Stimulated activated CD8-positive, alpha-beta memory T cell treated with anti-CD3 and anti-CD28 coated beads, Interleukin-4, amount 100 ng/mL, for 24 hours (primary cell): ENCODE measurements at places on chromosomes 4 and X.

- DNase-seq: no peak
These were observed 233.9 kb upstream of the CXXC4 start for GRCh38 chr4:104728380-104729122.

DNA sequence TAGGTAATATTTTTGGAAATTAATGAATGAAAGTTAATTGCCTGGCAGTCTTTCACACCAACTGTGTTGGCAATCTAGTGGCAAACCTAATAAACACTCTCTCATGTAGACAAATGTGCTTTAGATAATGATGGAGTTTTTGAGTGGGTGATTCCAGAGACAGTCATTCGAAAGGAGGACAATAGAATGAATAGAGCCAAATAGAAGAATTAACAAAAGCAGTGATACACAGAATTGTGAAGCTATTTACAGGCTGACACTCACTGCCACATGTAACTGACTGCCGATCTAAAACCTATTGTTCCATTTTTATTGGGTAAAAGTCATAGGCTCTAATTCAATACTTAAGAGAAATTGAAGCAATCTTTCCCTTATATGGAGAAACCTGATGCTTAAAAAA lies 338.5 kb downstream of the PCDH7 start:
- no peak for DNase-seq

DNA sequence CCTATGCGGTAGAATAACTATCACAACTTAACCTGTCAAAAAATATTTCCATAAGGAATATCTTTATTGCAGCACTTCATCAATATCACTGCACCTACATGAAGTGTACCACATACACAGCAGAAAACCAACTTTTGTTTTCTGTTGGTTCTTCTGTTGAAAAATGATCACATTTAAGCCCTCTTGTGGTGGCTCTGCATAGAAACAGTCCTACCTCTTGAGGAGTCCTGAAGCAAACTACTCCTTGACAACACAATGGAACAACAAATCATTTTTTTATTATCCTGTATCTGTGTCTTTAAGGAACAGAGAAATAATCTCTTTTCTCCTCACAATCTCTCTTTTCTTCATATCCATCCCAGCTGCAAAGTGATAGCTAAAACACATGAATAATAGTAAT lies 39.8 kb upstream of the ATOH1 start:
- DNase-seq: no peak

DNA sequence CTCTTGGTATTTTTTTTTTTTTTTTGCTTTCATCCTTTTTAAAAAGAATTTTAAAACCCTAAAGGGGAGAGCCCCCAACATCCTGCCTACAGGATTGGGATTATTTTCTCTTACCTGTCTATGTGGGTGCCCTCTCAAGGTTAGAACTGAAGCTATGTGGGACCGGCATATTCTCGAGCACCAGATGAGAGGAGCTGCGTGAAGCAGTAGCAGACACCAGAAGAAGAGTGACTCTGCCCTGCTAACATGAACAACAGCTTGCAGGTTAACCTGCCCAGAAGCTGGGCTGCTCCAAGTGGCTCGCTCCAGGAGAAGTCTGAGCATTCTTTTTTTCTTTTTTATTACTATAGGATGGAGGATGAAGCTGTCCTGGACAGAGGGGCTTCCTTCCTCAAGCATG lies 102.6 kb upstream of the SLC4A4 start:
- DNase-seq: no peak

DNA sequence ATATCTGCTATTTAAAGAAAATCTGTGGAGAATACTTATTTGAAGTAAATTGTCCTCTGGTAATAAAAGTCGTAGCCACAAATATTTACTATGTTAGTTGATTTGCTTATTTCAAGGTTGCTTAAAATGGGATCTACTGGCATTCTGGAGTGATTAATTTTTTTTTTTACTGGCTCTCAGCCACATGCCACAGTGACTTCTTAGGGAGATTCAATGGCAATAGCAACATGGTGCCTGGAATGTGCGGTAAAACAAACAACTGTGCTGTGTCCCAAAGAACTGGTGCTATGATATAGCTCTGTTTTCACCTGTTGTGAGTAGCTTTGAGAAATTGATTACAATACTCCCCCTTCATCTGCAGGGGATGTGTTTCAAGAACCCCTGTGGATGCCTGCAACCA lies 324.3 kb downstream of the GPAT3 start:
- DNase-seq: no peak

DNA sequence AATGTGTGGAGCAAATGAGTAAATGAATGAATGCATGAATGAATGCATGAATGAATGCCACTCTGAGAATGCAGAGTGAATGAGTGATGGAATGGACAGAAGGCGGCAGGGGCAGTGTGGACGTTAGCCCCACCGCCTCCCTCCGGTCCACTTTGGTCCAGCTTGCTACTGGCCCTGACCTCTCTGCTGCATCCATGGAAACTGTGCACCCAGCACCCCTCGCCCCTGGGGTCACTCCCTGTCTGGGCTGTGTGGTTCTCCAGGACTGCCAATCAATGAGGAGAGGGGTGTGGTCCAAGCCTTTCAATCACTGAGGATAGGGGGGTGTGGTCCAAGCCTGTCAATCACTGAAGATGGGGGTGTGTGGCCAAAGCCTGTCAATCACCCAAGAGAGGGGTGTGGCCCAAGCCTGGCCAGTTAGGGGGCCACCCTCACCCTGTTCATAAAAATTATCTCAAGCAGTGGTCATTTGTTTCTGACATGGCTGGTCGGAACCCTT lies 39.2 kb upstream of the ASMTL start:
- DNase-seq: peak; percentile 37

DNA sequence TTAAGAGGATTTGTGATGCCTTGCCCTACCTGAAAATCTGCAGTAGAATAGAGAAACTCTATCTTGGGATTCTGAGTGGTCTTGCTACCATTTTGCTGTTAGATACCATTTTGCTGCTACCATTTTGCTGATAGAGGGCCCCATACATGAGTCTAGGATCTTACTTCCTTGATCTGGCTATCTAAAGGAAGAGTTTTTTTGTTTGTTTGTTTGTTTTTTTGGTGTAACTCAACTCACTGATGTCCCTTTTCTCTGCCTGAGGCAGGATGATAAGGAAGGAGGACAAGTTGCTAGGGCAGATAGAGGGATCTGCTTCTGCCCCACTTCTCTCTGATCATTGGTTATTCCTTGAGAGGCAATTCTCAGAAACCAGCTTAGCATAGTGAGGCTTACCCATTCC lies 31.0 kb downstream of the XK start:
- DNase-seq: no peak

- DNase-seq: peak; percentile 41
These were observed 578 bp downstream of the DCUN1D4 start for GRCh38 chr4:51843309-51844152.

GRCh38 chr4:147175460-147176025 lies 229.9 kb upstream of the TTC29 start:
- DNase-seq: no peak

- peak; percentile 8 for DNase-seq
These were observed 83.9 kb upstream of the SPANXB1 start for GRCh38 chrX:140918398-140919038.

- no peak for DNase-seq
These were observed 232.4 kb downstream of the DCTD start for GRCh38 chr4:182684796-182685195.

- no peak for DNase-seq
These were observed 314.3 kb upstream of the CLNK start for GRCh38 chr4:10998846-10999245.

- no peak for DNase-seq
These were observed 48.8 kb upstream of the HHIP start for GRCh38 chr4:144597171-144597570.

GRCh38 chr4:52376132-52376704 lies 282.9 kb downstream of the USP46 start:
- no peak for DNase-seq

GRCh38 chrX:109732017-109732801 lies 848 bp downstream of the ACSL4 start:
- peak; percentile 7 for DNase-seq

DNA sequence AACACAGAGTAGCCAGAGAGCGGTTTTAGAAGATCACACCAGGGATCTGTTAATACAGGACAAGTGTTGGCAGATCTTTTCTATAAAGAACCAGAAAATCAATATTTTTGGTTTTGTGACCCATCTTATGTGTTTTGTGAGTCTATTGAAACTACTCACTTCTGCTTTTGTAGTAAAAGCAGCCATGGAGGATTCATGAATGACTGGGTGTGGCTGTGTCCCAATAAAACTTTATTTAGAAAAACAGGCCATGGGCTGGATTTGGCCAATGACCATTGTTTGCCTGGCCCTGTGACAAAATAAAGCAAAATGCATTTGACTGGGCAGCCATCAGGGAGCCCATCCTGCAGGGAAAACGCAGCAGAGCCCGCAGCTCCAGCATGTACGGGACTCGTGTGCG lies 99.9 kb upstream of the ADRA2C start:
- DNase-seq: no peak

DNA sequence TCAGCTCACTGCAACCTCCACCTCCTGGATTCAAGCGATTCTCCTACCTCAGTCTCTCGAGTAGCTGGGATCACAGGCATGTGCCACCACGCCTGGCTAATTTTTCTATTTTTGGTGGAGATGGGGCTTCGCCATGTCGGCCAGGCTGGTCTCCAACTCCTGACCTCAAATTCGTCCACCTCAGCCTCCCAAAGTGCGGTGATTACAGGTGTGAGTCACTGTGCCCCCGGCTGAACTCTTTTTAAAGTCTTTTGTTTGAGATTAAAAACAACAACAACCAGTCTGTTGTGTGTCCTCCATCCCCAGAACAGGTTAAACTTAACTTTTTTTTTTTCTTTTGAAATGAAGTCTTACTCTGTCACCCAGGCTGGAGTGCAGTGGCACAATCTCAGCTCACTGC lies 36.3 kb upstream of the RBPJ start:
- DNase-seq: no peak

DNA sequence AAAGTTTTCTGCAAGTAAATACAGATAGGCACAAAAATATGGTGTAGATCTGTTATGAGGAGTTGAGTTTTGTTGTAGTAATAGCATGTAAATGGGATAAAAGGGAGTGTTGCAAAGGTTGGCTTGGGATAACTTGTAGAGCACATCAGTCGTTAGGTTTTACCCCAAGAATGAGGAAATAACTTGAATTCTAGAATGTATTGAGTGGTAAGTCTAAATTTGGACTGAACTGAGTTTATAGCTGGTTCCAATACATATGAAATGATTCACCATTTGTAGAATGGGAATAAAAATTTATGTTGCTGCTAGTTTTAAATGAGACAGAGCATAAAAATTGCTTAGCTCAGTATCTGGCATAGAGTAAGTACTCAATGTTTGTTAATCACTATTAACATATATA lies 719.2 kb downstream of the FSTL5 start:
- DNase-seq: no peak

- DNase-seq: no peak
These were observed 91.3 kb downstream of the PPP1R2C start for GRCh38 chrX:42686706-42687105.

DNA sequence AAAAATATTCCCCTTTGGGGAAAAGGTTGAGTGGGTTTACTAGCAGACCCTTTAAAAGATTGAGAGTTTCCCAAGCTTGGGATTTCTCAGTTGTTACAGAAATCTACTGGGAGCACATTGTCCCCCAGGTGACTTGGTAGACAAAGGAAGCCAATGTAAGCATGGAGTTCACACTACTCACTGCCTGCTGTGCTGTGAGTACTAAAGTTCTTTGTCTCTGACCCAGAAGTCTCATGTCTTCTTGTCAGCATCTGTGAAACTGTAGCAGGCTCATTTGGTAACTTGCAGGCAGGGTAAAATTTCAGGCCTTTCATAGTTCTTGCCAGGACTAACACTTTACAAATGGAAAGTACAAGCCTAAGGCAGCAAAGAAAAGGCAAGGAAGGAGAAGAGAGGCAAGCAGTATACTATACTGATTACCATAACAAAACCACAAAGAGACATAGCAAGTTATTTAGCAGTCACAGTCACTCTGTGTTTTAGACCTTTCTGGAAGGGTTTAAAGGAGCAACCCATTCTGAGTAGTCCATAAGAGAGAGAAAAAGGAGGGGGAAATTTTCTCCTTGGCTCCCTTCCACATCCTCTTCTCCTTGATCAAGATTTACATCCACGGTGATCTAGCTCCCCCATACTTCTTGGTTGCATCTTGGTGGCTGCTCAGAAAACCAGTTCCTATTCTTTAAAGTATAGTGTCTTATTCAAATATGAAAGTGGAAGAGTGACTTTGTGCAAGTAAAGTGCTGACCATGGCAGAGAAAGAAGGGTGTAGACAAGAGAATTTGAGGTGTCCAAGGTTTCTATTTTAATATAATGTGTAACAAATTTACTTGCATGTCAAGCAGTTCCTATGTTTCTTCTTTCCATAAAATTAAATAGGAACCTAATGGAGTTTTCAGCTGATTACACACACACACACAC lies 160.0 kb upstream of the PDE5A start:
- no peak for DNase-seq

DNA sequence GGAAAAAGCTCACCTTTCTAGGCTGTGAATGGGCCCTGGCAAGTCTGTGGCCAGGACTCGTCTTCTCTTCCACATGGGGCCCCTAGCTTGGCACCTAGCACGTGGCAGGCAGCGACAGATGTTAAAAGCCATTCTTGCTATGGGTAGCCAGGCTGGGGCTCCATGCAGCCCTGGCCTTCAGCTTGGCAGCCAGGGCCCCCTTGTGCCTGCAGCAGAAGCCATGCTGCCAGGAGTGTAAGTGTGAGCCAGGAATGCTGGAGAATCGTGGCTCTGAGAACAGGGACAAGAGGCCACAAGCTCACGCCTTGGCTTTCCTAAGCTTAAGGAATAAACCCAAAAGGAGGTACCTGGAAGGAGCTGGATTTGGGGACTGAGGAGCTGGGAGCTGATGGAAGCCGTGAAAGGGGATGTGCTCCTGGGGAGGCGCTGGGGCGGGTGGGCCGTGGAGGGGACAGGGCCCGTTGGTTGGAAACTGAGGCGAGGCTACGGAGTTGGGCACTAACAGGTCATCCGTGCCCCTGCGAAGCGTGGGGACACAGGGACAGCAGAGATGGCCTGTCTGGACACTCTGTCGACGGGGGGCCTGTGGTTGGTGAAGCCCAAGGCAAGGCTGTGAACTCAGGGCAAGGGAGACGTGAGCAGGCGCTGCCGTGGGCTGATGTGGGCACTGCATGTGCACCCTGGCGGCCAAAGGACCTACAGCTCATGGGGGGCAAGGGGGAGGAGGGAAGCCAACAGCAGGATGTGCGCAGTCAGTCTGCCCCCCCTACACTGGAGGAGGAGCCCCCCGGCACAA lies 895 bp upstream of the OPN1LW start:
- DNase-seq: no peak

DNA sequence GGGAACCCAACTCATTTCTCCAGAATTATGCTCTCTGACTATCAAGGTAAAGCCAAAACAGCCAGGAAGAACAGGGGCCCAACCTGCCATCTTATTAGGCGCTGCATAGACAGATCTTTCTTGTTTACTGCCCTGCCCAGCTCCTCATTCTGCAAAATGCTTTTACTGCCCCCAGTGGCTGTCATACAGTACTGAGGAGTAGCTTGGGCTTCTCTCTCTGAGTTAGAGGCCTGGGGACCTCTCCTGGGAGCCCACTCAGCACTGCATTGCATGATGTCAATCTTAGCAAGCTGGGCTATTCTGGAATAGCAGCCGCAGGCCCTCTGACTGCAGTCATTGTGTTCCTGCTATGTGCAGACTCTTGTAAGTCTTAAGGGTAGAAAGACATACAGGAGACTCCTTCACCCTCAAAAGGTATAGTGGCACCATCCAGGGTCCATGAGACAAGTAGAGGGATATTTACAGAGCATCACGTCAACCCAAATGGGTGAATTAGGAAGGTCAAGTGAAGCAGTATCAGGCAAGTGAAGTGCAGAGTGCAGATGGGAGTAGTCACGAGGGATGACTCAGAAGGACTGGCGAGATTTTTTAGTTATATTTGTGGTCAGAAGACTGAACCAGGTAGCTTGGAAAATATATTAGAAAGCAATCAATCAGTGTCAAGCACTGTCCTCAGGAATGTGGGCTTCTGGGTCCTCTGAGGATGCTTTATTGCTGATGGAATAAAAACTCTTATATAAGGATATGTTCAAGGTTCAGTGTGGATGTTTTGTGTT lies 294.1 kb upstream of the SFRP2 start:
- no peak for DNase-seq
